ENCODE measurements at places on chromosomes 5 and 9. TPM values are rescaled to one million over a fixed set of nuclear protein-coding genes. Genes with fewer than 3 reads are reported as not detected.

Gene HSPB3
- total RNA-seq: not detected

Gene UAP1L1
- 15.6 TPM for total RNA-seq

Gene SCGB3A2
- total RNA-seq: not detected

Gene DROSHA
- total RNA-seq: 72.2 TPM

Gene PRKAA1
- total RNA-seq: 58.3 TPM

Gene FAM169A
- 6.6 TPM for total RNA-seq

DNA sequence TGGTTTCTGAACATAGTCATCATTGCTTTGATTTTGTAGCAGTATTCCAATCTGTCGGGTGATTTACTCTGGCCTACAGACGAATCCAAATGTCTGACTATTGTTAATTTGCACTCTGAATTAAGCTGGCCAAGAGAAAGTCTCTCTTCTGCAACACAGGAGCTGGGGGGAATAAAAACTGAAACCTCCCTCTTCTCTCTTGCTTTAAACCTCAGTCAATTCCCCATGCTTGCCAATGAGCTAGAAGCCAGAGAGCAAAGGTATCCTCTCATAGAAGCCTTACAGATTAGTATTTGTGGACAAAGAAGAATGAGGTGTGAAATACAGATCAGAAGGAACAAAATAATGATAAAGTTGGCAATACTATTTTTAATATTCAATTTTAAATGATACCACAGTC, 353.9 kb upstream of the CDH10 start:
- no peak for DNase-seq

GRCh38 chr5:143161885-143162540, 241.5 kb downstream of the NR3C1 start:
- DNase-seq: peak; percentile 32

DNA sequence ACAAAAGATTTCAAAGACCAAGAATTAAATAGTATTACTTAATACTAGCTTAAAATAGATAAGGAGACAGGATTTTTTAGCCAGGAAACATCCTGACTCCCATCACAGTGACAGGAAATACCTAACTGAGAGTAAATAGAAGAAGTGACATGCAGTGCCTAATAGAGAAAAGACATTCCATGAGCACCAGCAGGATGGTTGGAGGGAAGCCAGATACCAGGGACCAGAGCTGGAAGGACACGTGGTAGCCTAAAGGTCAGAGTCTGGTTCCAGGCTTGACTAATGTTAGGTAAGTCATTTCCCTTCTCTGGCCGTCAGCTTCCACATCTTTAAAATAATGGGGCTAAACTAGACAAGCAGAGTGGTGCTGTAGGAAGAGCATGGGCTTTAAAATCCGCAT, 41.6 kb downstream of the CDK5RAP2 start:
- DNase-seq: peak; percentile 44

DNA sequence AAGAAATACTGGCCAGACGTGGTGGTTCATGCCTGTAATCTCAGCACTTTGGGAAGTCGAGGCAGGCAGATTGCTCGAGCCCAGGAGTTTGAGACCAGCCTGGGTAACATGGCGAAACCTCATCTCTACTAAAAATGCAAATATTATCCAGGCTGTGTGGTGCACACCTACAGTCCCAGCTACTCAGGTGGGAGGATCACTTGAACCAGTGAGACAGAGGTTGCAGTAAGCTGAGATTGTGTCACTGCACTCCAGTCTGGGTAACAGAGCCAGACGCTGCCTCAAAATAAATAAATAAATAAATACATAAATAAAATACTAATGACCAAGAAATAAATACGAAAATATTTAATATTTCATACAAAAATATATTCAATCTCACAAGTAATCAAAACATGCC, 18.8 kb downstream of the KLF9 start:
- no peak for DNase-seq

GRCh38 chr9:3682186-3682585, 156.4 kb upstream of the RFX3 start:
- no peak for DNase-seq

- peak; percentile 38 for DNase-seq
These were observed 498 bp downstream of the HAUS6 start for GRCh38 chr9:19102181-19102630.

GRCh38 chr5:113031104-113031503, 54.5 kb downstream of the DCP2 start:
- DNase-seq: no peak

DNA sequence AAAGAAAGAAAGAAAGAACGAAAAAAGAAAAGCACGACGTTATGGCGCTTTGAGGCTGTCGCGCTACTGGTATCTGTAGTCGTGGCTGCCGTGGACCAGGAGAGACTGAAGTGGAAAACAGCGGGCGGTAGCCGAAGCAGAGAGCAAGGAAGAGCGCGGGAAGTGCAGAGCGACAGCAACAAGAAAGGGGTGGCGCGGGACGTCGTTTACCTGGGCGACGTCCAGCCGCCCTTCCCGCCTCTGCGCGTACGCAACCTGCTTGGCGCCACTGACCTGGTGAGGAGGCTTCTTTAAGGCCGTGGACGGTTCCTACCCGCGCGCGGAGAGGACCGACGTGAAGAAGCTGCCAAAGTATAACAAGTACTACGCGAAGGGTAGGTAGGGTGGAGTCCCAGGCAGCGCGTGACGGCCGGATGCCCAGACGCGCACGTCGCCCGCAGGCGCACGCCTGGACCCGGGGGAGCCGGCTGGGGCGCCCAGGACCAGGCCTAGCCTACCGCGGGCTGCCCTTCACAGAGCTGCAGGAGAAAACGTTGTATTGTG, 15.4 kb downstream of the CCL28 start:
- DNase-seq: no peak

DNA sequence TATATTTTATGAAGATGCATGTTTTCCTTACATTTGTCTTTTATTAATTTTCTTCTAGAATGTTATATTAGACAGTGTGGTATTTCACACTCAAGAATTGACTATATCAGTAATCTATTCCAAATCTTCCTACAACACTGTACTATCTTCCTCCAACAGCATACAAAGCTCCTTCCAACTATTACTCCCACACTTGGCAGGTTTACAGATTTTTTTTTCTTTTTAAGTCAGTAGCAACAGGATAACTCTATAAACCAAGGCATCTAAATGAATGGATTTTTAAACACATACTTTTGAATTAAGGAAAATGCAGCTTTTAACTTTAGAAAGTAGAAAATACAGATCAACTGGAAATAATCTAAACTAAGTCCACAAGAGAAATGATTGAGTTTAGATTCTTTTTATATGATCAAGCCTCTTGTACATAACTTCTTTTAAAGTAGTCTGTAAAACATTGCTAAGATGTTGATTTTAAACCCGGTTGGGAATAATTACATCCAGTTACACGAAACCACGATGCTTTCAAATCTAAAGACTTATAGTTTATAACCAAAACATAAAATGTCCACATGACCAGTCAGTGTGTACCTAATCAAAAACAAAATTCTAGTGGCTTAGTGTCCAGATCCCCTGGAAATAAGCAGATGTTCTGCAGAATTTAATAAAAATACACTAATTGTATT, 281.6 kb downstream of the ADAMTS6 start:
- peak; percentile 59 for DNase-seq

DNA sequence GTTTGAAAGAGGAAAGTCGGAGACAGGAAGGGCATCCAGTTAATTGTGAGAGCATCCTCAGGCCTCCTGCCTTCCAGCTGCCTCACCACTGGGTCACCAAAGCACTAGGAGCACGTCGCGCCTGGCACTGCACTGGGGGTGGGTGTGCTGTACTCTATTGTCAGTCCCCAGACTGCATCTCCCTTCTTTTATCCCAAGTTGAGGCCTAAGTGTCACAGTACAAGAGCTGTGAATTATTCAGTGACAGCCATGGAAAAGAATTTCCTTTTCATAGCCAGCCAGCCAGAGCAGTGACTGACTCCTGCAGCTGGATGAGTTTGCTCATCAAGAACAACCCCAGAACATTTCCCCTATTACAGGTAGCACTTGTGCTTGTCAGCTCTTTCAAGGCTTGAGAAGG, 16.3 kb downstream of the CLTA start:
- peak; percentile 14 for DNase-seq

DNA sequence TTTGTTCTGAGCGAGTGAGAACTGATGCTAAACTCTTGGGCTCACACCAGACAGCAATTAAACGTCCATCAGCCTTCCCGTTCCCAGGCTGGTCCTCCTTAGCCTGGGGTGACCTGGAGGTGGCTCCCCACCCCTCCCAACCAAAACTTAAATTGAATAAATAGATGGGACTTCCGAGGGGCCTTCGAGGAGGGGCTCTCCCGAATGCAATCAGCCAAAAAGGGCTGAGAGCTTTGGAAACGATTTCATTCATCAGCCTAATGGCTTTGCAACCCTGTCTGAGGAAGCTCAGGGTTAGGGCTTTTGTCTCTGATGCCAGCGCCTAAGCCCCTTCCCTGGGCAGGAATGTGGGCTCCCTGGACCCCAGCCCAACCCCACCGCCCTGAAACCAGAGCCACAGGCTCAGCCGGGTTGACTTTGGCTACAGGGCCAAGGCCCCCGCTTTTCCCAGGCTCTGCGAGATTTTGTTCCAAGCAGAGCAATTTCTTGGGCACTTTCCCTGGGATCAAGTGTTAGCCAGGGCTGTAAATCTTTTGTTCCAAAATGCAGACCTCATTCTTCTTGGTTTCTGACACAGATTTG, 29.2 kb downstream of the LHX3 start:
- no peak for DNase-seq

- DNase-seq: no peak
These were observed 54.9 kb upstream of the CDH9 start for GRCh38 chr5:27093279-27093678.

- DNase-seq: no peak
These were observed 641.0 kb downstream of the DNAH5 start for GRCh38 chr5:13303445-13303844.

DNA sequence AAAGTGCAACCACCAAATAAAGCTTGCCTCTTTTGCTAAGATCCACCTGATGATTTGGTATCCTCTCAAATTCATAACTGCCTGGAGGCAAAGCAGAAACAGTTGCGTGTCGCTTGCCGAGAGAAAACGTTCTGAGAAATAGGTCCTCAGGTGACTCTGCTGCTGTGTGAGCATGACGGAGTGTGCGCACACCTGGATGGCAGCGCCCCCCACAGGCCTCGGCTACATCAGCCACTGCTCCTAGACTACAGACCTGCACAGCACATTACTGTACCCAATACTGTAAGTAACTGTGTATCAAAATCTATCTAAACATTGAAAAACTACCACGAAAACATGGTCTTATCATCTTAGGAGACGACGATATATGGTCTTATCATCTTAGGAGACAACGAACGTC, 87.4 kb downstream of the CAMSAP1 start:
- DNase-seq: no peak

DNA sequence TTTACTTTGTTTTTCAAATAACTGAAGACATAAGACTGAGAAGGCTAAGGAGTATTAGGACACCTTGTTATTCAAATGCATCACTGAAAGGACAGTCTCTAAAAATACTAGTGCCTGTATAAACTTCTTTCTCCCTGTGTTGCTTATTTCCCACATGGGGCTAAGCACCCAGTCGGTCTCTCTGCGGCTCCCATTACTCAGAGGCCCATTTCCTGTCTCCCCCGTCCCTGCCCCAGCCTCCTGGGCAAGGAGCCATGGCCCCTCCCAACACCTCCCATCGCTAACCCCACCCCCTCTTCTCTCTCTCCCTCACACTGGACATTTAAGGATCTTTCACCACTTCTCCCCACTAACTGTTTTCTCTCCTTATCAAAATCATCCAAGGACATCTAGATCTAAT, 81.9 kb downstream of the EBF1 start:
- DNase-seq: peak; percentile 88

DNA sequence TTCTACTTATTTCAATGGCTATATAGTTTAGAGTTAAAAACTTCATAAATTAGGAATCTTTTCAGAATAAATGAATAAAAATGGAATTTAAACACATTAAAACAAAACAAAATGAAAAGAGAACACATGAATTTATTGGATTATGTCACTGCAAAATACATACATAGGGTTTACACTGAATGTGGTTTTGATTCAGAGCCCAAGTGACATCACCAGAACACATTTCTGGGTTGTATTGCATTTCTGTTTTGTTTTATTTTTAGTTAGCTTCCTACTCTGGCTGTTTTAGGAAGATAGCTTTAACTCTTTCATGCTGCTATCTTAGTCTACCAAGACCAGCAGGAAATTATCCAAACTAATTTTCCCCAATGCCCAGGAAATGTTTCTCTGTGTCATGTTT, 1935.0 kb downstream of the EFNA5 start:
- DNase-seq: no peak

DNA sequence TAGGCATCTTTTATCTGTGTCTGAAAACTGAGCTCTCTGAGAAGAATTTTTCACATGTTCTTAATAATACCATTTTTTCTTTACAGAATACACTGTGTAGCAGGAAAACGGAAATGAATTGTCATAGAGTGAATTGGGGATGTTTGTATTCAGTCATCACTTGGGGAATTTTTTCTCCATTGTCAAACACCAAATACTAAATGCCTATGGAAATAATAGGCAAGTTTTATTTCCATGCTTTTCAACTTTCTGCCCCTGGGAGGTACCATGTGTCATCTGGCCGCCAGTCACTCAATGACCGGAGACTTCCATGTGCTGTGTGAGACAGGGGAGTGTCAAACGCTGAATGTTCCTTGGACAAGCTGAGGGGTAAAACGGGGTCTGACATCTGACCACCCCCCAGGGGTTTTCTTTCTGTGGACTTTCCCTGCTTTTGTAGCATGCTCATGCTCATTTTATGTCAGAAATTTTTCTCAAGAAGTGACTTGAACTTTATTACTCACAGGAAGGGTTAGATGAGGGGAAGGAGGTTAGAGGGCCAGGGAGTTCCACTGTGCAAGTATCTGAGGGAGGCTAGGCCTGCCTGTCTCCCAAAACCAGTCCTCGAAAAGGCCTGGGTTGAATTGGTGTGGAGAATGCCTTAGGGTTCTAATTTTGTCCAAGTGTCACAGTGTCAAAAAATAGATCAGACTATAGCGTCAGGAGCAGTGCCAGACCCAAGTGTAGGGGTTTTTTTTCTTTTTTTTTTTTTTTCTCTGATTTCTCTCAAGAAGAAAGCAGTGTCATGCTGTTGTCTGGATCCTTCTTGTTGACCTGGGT, 438.6 kb downstream of the AGTPBP1 start:
- no peak for DNase-seq

DNA sequence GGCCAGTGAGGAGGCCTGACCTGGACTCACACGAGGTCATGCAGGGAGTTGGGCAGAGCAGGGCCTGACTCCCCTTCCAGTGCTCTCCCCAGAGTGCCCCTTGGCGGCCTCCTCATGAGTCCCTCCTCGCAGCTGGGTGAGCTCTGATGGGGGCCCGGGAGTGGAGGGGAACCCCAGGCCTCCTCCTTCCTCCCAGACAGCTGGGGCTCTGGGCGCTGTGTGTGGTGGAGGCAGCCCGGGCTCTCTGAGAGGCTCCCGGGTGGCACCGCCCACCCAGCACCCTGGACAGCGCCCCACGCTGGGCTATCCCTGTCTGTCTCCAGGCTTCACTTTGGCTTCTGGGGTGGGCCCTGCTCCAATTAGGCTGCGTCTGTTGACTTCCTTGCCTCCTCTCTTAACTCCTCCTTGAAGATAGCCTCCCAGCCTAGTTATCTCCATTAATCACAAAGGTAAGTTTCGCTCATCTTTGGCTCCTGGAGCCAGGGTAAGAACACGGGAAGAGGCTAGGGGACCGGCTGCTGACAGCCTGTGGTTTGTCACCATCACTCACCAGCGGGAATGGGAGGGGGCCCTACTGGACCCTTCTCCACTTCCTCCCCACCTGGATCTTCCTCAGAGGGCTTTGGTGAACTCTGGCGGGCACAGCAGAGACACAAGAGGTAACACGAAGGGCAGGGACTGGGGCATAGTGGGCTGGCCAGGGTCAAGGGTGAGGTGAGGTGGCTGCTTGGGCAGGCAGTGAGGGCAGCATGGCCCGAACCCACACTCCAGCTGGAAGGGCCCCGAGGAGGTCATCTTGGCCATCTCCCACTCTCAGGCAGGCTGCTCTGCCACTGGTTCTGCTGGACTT, 13.1 kb downstream of the PSD2 start:
- DNase-seq: peak; percentile 39
